Skin of body (tissue), 3 donors: ENCODE measurements at places on chromosomes 6 and 20. TPM values are rescaled to one million over a fixed set of nuclear protein-coding genes. Genes with fewer than 3 reads are reported as not detected.

ZNF337 gene
- 16.9 TPM for total RNA-seq

POFUT1 gene
- 21.4 TPM for total RNA-seq

- no peak for DNase-seq
Observed at GRCh38 chr6:68779366-68779765, 144.3 kb downstream of the ADGRB3 start.

DNA sequence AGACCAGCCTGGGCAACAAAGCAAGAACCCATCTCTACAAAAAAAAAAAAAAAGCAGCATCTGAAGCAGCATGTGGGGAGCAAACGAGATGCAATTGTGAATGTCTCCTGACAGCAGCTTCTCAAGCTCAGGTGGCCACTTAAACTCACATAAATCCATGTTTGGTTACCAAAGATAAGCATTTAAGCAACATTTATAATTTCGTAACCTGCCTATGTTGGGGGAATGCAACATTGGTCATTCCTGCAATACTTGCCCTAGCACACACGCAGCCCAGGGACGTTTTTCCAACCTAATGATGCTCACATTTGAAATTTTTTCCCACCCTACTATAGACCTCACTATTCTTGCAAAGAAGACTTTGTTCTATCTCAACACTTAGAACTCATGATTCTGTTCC is 113.3 kb downstream of the ZFP64 start:
- DNase-seq = no peak

GRCh38 chr6:93176070-93176469 is 243.3 kb downstream of the EPHA7 start:
- DNase-seq = no peak

DNA sequence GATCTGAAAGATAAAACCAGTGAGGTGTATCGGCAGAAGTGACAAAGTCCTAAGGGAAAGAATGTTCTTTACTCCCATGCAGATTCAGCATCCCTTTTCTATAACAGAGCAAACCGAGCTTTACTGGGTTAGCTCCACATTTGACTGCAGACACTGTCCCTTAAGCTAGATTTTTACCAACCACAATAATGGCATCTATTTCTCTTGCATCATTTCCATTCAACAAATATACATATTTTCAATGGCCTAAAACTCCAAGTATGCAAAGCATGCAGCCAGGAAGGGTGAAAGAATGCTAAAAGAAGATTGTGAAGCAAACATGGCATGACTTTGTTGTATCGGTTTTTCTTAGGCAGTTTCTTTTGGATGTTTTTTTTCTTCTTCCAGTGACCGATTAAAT is 255.4 kb downstream of the OGFRL1 start:
- DNase-seq = no peak
